Sciatic nerve (tissue), 2 donors: ENCODE measurements at places on chromosomes 3 and 15. TPM values are rescaled to one million over a fixed set of nuclear protein-coding genes. Genes with fewer than 3 reads are reported as not detected.
A peak's percentile ranks its signal among the peaks of the same experiment; 100 is the strongest.

GRCh38 chr3:104198131-104198530 lies 1168.6 kb upstream of the ALCAM start:
- no peak for DNase-seq

- DNase-seq = peak; percentile 78
Measured at GRCh38 chr15:48006031-48006511, 114.7 kb upstream of the SLC24A5 start.

GRCh38 chr15:74250266-74250665 lies 14.1 kb downstream of the CCDC33 start:
- DNase-seq = no peak

DNA sequence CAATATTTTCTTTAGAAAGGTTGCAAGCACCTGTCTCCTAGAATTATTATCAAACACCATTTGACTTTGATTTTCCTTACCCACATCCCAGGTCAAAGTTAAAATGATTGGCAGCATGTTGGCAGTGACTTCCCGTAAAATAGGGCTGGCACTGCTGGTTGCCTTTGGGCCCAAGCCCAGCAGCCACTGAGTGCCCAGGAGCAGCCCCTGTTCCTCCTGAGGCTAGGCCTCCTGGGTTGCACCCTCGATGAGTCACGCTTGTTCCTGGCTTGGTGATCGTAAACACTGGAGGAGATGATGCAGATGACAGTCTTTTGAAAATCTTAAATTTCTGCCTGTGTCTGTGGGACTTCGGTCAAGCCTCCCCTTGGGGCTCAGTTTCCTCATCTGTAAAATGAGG lies 290.0 kb downstream of the TLE3 start:
- DNase-seq = no peak

DNA sequence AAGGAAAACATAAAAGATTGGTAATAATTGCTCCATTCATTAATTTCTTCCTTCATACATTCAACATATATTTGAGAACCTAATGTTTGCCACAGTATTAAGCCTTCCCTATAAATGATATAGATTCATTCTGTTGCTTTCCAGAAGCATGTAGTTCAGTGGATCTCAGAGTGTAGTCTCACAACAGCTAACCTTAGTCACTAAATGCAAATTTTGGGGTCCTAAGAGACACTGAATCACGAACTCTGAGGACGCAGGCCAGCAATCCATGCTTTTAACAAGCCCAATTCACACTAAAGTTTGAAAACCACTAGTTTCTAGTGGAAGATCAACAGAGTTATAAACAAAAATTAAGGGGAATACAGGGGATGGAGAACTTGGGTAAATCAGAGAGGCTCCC lies 7.2 kb upstream of the AQR start:
- no peak for DNase-seq

- no peak for DNase-seq
Measured at GRCh38 chr15:24899795-24900194, 55.0 kb upstream of the SNRPN start.

GRCh38 chr15:49621401-49621811 lies 558 bp downstream of the DTWD1 start:
- DNase-seq = no peak

GRCh38 chr3:47794544-47794943 lies 8.4 kb upstream of the DHX30 start:
- no peak for DNase-seq

GRCh38 chr3:58157700-58158099 lies 53.1 kb downstream of the DNASE1L3 start:
- DNase-seq = no peak

DNA sequence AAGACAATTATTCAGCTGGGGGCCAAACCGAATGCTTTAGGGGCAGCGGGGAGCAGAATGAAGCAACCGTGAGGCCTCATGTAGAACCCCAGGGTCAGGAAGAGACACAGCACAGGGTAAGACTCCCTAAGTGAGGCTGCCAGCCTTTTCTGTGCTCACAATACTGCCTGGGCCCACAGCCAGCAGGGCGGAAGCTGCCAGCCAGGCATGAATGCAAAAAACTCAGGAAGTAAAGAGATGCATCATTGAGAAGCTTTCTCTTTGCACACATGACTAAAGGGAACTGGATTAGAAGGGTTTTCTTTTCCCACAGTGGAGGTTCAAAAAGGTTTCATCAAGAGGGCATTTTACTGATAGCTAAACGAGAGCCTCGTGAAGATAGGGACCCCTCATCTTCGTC lies 33.3 kb downstream of the CA12 start:
- no peak for DNase-seq

DNA sequence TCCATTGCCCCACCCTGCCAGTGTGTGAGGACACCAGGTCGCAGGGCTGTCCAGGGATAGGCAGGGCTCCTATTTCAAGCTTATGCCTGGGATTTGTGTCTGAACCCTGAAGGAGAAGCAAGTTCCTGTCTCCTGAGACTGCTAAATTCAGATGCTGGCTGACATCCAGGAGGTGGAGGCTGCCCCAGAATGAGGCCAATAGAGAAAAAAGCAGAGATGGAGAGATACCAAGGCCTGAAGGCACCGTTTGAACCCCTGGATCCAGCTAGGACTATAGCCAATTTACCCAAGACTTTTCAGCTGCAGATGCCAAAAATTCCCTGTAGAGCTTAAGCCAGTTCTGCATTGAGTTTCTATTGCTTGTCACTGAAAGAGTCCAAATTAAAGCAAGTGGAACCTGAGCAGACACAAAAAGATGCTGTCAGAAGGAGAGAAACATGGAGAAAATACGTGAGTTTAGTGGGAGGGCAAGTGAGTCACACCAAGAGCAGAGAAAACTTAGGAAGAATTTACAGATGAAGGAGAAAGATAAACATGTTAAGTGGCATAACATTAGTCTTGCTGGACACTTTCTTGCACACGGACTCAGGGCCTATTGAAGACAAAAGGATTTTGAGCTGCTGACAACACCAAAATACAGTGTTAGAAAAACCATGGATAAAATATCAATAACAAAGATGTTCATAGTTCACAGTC lies 148.6 kb downstream of the CNTN3 start:
- no peak for DNase-seq

DNA sequence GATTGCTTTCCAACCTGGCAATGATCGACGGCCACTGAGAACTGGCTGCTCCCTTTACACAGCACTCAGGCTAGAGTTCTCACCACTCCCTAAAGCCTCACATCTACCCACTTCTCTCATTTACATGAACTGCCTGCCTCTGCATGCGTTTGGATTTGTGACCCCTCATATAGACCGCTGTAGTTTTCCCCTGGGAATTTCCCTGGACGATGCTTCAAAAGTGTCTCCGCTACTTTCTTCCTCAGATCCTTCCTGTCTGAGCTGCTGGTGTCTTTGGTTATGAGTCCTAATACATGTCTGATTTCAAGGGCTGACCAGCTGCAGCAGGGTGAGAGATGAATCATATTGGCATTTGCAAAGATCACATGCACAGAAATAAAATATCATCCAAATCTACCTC lies 116.7 kb upstream of the ETV5 start:
- DNase-seq = no peak

GRCh38 chr3:129320261-129320660 lies 41.6 kb downstream of the HMCES start:
- no peak for DNase-seq

The CPA3 gene
- 10.3 TPM for total RNA-seq

DNA sequence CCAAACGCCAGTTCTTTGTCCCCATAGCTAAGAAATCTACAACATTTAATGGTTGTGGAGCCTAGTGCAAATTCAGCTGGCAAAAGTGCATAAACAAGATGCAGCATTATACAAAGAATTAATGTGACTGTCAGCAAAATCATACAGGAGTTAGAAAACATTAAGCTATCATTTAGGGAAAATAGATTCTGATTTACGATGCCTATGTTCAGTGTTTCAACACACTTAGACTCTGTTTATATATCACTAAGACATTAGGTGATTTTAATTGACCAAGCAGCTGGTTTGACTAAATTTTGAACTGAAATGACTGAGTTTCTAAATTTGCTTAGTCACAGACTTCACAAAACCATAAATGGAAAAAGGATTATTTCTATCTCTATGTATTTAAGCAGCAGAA lies 1076.8 kb downstream of the TBL1XR1 start:
- no peak for DNase-seq

- DNase-seq = no peak
Measured at GRCh38 chr3:143182866-143183664, 63.5 kb downstream of the CHST2 start.

GRCh38 chr3:129549006-129549800 lies 6.2 kb downstream of the H1-8 start:
- DNase-seq = no peak

The CHDH gene
- 7.3 TPM for total RNA-seq

The ZBTB47 gene
- 48.9 TPM for total RNA-seq

The TERB2 gene
- total RNA-seq = not detected

The ACKR2 gene
- total RNA-seq = 19.0 TPM
